ENCODE measurements at places on chromosomes 6 and 20.
A peak's percentile ranks its signal among the peaks of the same experiment; 100 is the strongest.

- no peak for DNase-seq
Measured at GRCh38 chr20:63452341-63452740, 20.1 kb downstream of the KCNQ2 start.

DNA sequence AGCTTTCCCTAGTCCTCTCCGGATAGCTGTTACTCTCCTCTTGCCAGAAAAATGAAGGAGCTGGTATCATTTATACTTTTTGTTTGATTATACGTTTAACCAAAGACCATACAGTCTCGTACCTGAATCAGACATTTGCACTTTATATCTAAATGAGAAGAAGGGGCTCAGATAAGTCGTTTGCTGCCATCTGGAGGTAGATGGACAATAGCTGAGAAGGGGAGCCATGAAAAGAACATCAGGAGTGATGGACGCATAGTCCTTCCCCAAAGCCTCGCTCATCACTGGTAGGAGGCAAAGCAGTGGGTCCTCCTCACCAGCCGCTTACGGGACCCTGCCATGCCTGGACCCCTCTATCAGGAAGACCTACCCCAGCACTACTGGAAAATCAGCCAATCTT, 45.4 kb downstream of the RPF2 start:
- DNase-seq: no peak

DNA sequence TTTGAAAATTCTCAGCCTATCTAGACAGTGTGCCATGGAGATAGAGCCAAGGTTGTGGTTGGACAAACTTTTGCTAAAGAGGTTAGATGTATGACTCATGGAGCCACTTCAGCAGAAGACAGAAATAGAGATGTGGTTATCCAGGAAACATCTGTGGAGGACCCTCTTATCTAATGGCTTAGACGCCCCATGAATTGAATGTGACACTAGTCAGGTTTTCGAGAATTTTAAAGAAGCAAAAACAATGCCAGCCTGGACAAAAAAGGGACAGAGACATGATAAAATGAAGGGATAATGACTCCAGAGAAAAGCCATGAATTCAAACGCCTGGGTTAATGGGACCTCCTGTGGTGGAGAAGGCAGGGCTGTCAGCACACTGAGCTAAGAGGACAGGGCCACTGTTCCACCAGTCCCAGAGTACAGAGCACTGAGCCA, 280.5 kb downstream of the CLVS2 start:
- DNase-seq: no peak

DNA sequence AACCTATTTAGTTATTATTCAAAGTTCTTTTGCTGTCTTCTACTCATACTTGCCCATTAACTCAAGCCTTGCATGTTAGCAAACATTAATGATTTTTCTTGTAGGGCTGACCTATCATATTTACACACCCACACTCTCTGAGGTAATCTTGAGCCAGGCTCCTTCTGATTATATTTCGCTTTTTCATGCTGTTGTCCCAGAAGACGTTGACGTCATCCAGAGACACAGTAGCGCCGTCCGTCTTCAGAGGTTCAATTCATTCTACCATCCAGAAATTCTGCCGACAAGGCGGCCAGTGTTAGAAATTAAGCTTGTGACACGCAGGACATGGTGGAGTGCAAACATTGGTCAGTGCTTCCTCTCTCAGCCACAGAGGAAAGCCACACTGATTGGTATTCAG, 584.7 kb downstream of the BMP2 start:
- DNase-seq: peak; percentile 15

GRCh38 chr20:23436681-23437080, 2.8 kb upstream of the CSTL1 start:
- peak; percentile 75 for DNase-seq

DNA sequence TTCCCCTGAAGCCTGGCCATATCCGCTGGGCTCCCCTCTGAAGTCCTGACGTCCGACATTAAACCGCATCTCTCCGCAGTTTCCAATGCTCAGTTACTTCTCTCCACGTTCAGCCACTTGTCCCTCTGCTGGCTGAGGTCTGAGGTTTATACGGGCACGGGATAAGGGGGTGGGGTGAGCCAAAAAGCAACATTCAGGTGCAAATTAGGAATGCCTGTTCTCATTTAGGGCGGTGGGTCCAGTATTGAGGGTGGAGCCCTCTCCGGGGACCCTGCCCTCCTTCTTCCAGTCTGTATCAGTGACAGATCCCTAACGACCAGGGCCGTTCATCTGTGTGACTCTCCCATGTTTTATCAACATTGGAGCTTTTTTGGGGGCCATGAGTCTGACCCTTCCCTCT, 1454.4 kb downstream of the HACE1 start:
- no peak for DNase-seq

DNA sequence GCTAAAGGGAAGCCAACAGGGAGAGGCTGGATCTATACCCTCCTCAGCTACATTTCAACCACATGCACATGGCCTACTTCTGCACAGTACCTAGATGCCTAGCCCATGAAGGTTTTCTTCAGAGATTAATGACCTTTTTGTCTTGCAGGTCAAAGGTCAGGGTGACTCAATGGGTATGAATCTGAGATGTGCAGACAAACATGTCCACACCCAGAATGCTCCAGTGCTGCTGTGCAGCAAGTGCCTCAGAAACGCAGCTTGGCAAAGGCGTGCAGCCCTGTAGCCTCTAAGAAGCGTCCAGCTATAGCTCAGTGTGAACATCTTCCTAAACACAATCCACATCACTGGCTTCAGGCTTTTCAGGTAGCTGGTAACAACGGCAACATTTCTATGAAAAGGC, 24.4 kb downstream of the MAP1LC3A start:
- no peak for DNase-seq

GRCh38 chr6:13434777-13435176, 52.6 kb downstream of the GFOD1 start:
- DNase-seq: no peak

DNA sequence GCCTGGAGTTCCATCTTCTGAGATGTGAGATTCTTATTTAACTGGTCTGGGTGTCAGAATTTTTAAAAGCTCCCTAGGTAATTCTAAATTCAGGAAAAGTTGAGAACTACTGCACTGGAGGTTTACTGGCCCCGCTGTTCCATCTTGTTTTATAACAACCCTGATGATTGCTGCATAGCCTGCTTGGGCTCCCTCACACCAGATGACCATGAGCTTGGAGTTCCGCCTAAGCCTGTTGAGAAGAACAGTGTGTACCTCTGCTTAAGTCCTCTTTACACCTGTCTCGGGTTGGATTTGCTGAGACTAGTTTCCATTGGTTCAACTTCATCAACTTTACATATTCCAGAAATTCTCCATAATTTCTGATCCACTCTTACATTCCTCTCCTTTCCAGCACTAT, 77.9 kb downstream of the FKBP5 start:
- DNase-seq: no peak

GRCh38 chr6:31614684-31615578, at the start of gene AIF1:
Gene AIF1, plus strand, starts transcription at chr6:31615234. Its CDS starts 96 bp downstream, at chr6:31615330.
- no peak for DNase-seq

DNA sequence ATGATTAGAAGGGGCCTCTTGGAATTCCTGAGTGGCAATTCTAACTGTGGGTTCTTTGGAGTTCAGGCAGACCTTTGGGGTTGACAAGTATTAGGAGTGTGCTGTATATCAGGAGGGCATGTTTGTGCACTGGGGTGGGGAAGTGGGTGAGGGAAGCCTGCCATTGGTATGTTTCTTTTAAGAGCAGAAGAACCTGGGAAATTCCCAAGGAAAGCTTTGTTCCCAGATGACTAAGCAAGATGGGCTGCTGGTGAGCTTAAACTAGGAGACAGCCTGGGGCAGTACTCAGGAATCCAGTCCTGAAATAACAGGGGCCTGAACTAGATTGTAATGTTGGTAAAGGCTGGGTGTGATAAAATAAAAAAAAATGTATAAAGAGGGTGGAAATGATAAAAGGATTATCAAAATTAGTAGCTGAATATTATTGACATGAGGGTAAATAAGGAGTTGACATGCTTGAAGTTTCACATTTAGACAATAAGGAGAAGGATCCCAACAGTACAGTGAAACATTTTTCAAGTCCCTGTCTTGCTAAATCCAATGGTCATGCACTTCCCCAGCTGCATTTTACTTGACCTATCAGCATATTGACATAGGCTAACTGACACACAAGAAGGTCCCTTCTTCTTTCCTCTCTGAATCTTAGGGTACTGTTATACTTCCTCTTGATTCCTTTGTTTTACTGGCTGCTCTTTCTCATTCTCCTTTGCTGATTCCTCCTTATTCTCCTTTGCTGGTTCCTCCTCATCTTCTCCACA, 18.4 kb upstream of the IFNGR1 start:
- DNase-seq: peak; percentile 90

DNA sequence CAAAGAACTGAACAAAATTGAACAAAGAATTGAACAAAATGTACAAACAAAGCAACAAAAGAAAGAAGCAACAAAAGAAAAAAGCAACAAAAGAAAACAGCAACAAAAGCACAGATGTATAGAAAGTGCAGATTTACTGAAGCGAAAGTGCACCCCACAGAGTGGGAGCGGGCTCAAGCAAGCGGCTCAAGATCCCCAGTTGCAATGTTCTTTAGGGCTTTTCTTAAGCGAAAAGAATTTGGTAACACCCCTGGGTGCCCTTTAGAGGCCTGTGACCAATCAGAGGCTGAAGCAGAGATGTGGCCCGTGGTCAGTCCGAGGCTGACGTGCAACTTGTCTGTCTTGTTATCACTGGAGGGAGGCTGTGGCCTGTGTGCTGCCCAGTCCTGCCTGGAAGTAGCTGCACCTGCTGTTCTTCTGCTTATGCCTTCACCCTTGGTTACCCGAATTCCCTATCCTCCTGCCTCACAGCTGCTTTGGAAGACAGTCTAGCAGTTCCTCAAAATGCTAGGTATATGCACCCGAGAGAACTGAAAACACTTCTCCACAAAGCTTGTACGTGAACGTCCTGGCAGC, 13.2 kb upstream of the KIF25 start:
- DNase-seq: no peak

DNA sequence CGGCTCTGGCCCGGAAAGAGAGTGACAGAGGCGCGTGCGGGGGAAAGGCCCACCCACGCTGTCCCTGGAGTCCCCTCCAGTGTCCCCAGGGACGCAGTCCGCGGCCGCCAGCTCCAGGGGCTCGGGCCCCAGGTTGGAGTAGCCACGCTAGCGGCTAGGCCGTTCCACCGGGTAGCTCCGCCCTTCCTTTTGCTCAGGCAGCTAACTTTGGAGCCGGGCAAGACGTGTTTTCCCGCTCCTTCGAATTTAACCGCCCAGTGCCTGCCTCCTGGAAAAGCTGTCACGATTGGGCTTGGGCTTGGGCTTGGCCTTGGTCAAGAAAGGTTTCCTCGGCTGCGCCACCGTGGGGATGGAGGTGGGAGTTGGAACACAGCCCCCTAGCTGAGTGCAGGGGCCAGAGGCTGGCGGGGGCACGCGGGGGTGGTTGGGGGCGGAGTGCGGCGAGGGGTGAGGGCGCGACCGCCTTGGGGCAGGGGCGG, 4.7 kb downstream of the LINC00237 start:
- no peak for DNase-seq

GRCh38 chr6:47573109-47573508, 95.5 kb downstream of the CD2AP start:
- no peak for DNase-seq

DNA sequence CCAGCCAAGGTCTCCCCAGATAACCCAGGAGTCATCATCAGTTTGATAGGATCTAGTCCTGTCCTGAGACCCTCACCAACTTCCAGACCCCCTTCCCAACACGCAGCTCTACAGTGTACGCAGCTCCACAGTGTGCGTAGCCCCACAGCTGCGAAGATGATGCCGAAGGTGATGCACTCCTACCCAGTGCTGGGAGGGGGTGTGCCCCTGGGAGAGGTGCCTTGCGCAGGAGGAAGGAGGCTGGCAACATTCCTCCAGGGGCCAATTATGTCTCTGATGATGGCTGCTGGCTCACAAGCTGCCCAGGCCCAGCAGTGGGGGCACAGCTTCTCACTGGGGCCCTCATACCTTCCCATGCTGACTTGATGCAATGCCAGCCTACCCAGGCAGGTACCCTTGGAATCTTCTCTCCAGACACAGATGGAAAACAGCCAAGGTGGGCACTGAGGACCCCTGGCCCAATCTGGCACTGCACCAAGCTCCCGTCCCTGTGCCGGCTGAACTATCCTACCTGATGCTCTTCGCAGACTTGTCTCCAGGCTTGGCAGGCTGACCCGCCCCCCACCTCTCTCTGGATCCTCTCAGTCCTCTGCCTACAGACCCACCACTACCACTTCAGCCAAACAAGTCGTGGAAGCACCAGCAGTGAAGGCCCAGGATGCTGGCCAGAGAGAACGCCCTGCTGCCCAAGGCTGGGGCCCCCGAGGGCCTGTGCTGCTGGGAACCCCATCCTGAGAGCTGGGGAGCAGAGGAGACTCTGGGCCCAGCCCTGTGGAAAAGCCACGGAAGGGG, 1.4 kb downstream of the ZNF512B start:
- DNase-seq: no peak

DNA sequence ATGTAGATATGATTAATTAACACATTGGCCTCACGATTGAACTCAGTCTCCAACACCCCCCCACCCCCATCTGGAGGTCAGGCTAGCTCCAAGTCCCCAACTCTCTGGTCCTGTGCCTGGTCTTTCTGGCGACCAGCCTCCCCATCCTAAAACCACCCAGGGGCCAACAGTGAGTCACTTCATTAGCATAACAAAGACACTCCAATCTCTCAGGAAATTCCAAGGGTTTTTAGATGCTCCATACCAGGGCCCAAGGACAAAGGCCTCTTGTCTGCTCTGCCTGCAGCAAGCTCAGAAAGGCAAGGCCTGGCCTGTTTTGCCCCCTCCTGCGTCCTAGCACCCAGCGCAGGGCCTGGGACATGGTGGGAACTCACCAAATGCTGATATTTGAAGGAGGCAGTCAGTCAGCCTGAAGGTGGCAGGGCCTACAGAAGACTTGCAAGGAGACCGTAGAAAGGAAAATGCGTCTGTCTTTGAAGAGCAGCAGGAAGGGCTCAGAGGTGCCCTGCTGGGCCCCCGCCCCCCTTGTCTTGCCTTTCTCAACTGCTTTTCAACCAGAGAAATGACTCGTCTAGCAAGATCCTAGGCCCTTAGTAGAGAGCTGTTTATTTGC, 184.7 kb downstream of the CDH4 start:
- DNase-seq: peak; percentile 83

GRCh38 chr20:58583176-58583575, 67.9 kb upstream of the STX16 start:
- peak; percentile 58 for DNase-seq

- no peak for DNase-seq
Measured at GRCh38 chr6:2827142-2827541, 14.5 kb downstream of the SERPINB1 start.

- DNase-seq: peak; percentile 8
Measured at GRCh38 chr20:1166948-1167720, 17.6 kb downstream of the TMEM74B start.

GRCh38 chr6:44156494-44157151, 2.0 kb upstream of the CAPN11 start:
- no peak for DNase-seq

Data from fibroblast of pulmonary artery (primary cell).